Erythroblast (primary cell): ENCODE measurements at places on chromosomes 13 and 19.

DNA sequence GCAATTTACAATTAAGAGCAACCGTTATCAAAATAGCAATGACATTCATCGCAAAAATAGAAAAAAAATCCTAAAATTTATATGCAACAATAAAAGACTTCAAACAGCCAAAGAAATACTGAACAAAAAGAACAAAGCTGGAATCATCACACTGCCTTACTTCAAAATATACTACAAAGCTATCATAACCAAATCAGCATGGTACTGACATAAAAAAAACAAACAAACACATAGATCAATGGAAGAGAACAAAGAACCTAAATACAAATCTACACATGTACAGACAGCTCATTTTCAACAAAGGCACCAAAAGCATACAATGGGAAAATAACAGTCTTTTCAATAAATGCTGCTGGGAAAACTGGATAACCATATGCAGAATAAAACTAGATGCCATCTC, 6.4 kb downstream of the ZNF562 start:
- no peak for DNase-seq

DNA sequence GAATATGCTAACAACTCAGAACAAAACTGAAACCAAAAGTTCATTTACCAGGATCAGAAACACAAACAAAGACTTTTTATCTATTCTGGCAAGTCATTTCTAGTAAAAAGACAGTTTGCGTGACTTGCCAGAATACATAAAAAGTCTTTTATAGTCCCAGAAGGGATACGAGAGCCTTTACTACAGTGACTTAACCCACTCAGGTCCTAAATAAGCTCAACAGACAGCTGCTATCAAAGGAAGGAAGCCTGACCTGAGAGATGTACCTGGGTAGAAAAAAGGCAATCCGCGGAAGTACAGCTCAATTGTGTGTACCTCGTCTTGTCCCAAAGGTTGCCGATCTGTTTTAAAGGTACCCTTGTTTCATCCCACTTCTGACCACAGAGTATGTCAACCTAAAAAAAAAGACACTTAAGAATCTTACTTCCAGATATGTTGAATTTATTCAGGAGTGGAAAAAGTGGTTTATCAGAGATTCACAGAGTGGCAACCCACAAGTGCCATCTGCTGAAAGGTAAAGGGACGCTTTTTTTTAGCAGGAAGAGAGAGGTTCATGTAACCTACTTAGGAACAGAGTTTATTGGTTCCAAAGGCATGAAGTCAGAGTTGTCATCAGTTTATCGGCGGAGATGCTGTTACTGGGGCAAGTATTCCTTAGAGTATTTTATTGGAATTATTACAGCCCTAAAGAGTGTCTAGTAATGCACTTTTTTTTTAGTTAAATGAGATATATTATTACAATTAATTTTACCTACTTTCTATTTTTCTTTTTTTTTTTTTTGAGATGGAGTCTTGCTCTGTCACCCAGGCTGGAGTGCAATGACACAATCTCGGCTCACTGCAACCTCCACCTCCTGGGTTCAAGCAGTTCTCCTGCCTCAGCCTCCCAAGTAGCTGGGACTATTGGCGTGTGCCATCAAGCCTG, 69.7 kb upstream of the C1QTNF9B start:
- no peak for DNase-seq

DNA sequence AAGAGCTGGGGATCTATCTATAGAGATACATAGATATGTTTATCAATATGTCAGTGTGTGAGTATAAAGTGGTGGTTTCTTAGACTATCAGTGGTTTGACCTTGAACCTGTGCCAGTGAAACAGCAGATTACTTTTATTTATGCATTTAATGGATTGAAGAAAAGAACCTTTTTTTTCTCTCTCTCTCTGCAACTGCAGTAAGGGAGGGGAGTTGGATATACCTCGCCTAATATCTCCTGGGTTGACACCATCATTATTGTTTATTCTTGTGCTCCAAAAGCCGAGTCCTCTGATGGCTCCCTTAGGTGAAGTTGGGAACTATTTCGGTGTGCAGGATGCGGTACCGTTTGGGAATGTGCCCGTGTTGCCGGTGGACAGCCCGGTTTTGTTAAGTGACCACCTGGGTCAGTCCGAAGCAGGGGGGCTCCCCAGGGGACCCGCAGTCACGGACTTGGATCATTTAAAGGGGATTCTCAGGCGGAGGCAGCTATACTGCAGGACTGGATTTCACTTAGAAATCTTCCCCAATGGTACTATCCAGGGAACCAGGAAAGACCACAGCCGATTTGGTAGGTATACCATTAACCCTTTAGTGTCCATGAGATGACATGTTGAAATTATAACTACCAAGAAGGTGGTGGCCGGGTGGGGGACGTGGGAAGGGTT, 880 bp downstream of the FGF9 start:
- peak; percentile 28 for DNase-seq

DNA sequence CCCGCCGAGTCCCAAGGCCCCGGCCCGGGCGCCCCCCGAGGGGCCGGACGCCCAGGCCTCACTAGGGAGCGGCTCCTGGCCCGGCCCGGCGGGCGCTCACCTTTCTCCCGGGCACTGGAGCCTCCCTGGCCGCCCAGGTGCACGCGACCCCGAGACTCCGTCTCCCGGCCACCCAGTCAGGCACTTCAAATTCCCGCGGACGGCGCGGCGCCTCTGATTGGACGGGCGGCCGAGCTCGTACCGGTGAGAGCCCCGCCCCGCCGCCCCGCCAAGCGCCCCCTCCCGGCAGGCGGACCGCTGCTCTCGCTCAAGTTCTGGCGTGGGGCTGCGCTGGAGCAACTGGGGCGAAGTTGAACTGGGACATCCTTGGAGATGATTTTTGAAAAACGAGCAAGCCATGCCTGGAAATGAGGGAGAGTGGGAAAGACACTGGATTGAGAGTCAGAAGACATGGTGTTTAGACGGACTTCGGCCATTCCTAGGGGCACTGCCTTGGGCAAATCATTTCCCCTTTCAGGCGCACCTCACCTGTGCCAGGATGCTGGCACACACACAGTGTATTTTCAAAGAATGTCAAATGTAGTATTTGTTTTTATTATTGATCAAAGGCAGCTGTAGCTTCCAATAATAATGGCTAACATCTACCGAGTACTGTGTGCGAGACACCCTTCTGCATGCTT, 485.3 kb downstream of the UQCRFS1 start:
- DNase-seq = peak; percentile 31

- no peak for DNase-seq
Observed at GRCh38 chr19:3818466-3818865, 32.3 kb upstream of the MATK start.

- DNase-seq = no peak
Observed at GRCh38 chr13:89455741-89456140, 1784.6 kb downstream of the SLITRK5 start.

GRCh38 chr19:497491-497868, 1.2 kb downstream of the MADCAM1 start:
- DNase-seq = no peak

- peak; percentile 88 for DNase-seq
Observed at GRCh38 chr19:15629003-15629880, 11.5 kb upstream of the CYP4F3 start.

DNA sequence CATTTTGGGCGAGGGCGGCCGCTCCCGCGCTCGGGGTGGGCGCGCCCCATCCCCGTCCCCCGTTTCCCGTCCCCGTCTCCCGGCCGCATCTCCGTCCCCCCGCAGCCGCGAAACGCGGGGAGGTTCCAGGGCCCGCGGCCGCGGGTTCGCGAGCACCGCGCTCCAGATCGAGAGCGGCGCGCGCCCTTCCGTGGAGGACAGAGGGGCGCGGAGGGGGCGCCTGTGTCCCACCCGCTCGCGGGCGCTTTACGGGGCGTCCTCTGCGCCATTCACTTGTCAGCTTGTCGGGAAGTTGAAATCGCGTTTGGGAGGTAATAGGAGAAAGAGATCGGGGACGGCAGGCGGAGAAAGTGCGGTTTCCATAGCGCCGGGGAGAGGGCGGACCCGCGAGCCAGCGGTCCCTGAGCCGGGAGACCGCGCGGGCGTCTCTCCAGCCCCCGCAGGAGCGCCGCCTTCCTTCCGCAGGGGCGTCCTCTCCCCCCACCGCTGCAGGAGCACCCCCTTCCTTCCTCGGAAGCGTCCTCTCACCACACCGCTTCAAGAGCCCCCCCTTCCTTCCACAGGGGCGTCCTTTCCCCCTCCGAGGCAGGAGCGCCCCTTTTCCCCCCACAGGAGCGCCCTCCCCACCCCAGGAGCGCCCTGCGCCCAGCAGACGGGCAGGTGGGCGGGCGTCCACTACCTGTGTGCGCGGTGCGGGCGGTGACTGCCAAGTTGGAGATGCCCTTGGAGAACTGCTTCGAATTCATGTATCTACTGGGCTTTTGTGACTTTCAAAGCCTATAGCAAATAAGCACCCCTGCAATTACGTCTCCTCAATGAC, 962 bp upstream of the IRS2 start:
- peak; percentile 69 for DNase-seq

DNA sequence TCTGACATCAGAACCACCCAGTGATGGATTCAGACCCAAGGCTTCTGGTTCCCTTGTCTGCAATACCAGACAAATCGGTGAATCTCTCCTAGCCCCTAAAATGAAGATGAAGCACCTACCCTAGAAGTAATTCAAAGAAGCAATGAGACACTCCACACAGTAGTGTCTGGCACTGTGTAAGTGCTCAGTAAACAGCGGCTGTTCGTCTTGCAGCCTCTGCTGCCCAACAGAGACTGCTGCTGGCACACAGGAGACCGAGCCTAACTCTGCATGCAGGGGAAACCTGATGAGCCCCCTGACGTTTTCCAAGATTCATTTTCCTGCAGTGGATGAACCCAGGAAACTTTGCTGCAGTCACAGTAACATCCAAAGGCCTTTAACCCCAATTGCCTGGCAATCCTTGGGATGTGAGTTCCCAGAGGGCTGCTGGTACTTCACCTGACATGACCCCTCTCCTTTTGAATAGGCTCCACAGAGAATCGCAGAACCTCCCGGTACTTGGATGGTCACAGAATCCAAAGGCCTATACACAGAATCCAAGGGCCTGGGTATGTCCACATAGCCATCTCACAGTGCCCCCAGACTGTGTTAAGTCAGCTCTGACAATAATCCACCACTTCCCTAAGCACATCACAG, 6.7 kb downstream of the MED26 start:
- DNase-seq = no peak

GRCh38 chr13:30763786-30764413, 28.6 kb downstream of the ALOX5AP start:
- no peak for DNase-seq

GRCh38 chr13:88707646-88708045, 1036.5 kb downstream of the SLITRK5 start:
- no peak for DNase-seq

DNA sequence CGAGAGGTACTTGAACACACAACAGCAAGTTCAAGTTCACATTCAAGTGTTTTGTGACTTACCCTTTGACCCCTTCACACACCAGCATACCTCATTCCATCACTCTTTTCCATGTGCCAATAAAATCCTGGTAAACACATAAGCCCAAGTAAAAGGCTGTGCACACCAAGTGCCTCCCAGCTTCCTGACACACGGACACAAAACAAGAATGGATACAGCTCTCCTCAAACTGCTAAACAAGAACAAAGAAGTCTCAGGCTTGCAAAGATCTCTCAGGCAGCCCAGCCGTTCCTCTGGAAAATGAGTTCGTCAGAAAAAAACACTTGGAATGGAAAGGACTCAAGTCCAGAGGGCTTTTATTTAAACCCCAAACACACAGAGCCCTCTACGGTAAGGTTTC, 83.7 kb downstream of the NUFIP1 start:
- DNase-seq = no peak

DNA sequence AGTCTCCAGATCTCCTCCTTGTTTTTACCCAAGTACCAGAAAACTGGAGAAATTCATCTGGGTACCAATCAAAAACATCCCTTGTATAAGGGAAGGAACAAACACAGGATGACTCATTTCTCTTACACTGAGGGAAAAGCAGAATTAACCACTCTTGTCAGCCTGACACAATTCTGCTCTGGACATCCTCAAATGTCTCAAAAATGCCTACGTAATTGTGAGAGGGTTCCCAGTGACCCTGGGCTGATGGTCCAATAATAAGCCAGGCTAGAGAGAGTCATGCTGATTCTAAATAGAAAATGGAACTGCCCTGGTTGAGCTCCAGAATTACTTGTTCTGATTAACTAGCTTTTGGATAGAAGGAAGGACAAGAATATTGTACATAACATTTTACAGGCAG, 14.5 kb downstream of the ZNF708 start:
- DNase-seq = no peak

DNA sequence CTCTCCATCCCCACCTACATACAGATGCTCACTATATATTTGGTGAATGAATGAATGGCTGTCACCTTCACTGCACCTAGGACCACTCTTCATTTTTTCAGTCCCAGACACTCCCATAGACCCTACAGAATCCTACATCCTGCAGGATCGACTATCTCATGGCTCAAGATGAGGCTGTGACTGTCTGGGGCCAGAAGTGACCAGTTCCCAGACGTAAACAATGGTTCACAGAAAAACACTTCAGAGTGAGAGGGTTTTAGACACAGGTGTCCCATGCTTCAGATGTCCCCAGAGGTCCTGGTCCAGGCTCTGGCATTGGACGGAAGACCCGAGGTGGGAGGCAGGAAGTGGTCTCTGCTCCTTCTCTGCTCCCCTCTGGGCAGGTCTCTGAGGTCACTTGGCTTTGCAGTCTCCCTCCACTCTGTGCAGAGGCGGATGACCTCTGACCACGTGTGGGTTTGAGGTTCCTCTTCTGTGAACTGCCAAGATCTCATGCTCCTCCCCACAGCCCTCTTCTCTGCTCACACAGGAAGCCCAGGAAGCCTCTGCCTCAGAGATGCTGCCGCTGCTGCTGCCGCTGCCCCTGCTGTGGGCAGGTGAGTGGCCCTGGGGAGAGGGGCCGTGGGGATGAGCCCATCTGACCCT, 24.9 kb downstream of the SIGLEC7 start:
- DNase-seq = no peak

GRCh38 chr19:50365434-50366306, at the start of gene NAPSA:
NAPSA (minus strand) TSS chr19:50365639; CDS start chr19:50365621, 18 bp downstream.
- DNase-seq = no peak
